ENCODE measurements at places on chromosomes 6 and 20. TPM values are rescaled to one million over a fixed set of nuclear protein-coding genes. Genes with fewer than 3 reads are reported as not detected.

- no peak for DNase-seq
These were observed 16.3 kb upstream of the POPDC3 start for GRCh38 chr6:105196076-105196475.

- DNase-seq, result no peak
These were observed 24.5 kb downstream of the CHMP4B start for GRCh38 chr20:33835615-33836172.

TCF21 gene
- 15.8 TPM for polyA plus RNA-seq

GRM4 gene
- polyA plus RNA-seq, result not detected

- no peak for DNase-seq
These were observed 195.7 kb downstream of the FARS2 start for GRCh38 chr6:5457041-5457440.

DNA sequence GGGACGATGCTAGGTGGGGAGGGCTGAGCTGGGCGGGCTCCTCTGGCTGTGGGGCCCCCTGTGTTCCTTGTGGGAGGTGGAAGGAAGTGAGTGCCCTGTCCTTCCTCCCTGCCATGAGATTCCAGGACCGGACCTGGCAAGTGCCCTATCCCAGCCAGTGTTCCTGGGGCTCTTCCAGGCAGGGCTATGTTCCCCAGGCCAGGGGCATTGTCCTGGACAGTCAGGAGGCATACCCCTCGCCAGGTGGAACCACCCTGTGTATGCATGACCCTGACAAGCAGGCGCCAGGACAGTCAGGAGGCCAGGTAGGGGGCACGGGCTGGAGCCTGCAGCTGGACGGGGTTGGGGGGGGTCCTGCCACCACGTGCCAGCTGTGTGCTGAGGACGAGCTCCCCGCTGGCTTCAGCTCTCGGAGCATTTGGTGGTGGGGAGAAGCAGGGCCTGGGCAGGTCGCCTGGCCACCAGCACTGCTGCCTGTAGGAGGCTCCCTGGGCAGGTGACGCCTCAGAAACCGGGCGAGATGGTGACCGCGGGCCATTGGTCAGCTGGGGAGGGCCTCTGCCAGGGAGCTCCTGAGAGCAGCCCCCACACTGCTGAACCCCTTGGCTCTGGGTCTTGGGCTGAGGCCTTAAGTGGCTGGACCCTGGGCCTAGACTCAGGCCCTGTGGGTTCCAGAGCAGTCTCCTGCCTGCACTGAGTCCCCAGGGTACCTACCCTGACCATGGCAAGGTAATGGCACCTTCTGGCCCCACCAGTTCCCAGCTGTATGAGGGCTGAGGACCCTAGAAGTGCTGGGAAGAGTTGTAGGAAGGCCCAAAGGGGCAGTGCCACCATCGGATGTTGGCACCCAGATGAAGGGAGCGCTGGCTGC lies 694 bp downstream of the SLC17A9 start:
- no peak for DNase-seq

TNFRSF21 gene
- 28.8 TPM for polyA plus RNA-seq

DNA sequence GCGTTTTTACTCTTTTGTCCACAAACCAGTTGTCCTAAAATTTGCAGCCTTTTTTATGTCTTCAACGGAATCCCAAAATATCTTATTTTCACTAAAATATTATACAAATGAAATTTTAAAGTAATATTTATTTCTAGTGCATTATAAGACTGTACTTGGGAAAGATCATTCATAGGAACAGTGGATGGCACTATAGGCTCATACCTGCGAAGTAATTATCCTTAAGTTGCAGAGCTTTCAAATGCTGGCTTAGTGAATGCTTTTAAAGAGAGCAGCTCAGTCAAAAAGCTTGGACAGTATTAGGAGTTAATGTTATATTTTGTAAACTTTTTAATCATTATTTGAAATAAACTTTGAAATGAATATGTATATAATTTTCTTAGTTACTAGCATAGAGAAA lies 254.9 kb downstream of the CDKAL1 start:
- peak; percentile 5 for DNase-seq

- peak; percentile 79 for DNase-seq
These were observed 10.0 kb downstream of the SNX5 start for GRCh38 chr20:17958373-17959256.

- DNase-seq, result no peak
These were observed 19.5 kb upstream of the MAP3K4 start for GRCh38 chr6:160972111-160972510.

- no peak for DNase-seq
These were observed 958 bp downstream of the MLIP start for GRCh38 chr6:54112151-54112650.

PLA2G7 gene
- 1.0 TPM for polyA plus RNA-seq

PCSK2 gene
- 1.1 TPM for polyA plus RNA-seq

- no peak for DNase-seq
These were observed 29.3 kb downstream of the GMPR start for GRCh38 chr6:16267428-16268263.

TMEM200A gene
- 3.6 TPM for polyA plus RNA-seq

DNA sequence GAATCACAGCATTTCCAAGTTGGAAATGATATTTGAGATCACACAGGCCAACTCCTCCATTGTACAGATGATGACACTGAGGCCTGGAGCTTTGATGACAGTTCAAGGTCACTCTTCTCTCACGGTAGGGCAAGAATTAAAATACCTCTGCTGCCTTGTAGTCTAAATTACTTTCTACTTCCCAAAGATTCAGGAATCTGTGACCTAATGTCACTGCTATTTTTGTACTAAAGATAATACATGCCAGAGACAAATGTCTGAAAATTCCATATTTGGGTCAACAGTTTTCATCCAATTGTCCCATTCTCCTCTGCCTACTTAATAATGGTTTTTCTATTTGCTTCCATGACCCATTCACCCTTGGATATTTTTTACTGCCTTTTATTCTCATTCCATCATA lies 160.0 kb downstream of the SOD2 start:
- no peak for DNase-seq

GRCh38 chr6:88519301-88520016 lies 353.3 kb upstream of the CNR1 start:
- no peak for DNase-seq

ENPP4 gene
- polyA plus RNA-seq, result 14.4 TPM

- DNase-seq, result no peak
These were observed 72.1 kb downstream of the MAP3K5 start for GRCh38 chr6:136720045-136720770.

GRCh38 chr6:89239338-89239737 lies 22.2 kb upstream of the GABRR1 start:
- DNase-seq, result no peak

Data from small intestine (tissue), 16 donors.